NCI-H1092 treated with DMSO at 0.1 percent for 48 hours (cell line): ENCODE measurements at places on chromosomes 2 and 18.

GRCh38 chr18:54772056-54772455 is 56.2 kb upstream of the RAB27B start:
- DNase-seq: no peak

GRCh38 chr2:75497256-75497655 is 63.5 kb downstream of the EVA1A start:
- DNase-seq: no peak

- DNase-seq: no peak
These were observed 55.3 kb downstream of the HS1BP3 start for GRCh38 chr2:20595439-20596192.

DNA sequence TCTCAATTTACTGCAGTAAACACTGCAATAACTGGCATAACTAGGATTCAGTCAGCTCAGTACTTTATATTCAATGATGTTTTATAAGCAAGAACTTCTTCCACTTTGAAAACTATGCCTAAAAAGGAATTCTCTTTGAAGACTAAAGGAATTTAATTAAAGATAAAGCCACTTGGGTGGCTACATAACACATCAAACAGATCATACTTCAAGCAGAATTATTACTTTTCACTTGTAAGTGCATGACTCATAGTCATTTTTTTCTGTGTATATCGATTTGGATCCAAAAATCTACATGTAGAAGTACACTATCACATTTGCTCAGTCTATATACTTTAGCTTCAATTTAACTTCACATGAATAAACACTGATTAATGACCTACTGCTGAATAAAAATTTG is 4.0 kb downstream of the KANSL1L start:
- no peak for DNase-seq

DNA sequence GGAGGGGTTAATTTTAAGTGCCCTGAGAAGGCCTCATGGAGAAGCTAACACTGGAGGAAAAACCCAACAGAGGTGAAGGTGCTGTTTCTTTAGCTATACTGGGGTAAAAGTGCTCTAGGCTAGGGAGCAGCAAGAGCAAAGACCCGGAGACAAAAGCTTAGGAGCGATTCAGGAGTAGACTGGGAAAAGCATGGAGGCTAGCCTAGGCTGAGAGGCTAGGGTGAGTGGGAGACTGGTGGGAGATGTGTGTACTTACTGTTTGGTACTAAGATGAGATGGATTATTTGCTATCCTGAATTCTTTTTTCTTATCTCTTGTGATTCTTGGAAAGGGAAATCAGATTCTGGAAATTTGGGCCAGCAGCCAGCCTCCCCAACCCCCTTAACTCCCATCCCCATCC is 2.0 kb downstream of the GIGYF2 start:
- no peak for DNase-seq

DNA sequence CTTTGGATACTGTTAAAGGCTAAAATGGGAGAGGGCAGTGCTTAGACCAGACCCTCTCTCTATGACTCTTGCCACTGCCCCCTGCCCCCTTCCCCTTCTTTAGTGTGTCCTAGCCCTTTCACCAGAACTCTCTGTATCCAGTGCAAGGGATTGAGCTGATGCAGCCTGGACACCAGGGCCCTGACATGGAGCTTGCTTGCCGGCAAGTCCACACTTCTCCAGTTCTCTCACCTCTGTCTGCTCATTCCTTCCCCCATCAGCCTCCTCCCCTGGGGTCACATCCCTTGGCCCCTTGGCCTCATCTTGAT is 1.5 kb upstream of the WNT6 start:
- no peak for DNase-seq

DNA sequence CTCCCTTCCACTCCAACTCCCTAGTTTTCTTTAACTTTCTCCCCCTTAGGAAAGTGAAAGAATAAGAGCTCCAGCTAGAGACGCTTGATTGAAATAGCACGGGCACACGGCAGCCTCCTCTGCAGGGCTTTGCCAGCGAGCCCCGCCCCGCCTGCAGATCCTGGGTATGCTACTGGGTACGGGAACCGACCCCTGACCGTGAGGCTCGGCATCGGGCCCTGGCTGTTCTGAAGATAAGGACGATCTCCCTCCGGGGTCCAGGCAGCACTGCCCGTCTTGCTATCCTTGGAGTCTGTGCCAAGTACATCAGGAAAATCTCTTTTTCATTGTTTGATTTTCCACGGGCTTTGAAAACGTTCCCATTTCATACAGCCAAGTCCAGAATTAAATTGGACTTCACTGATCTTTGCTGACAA is 284.5 kb downstream of the MTX2 start:
- DNase-seq: peak; percentile 77

DNA sequence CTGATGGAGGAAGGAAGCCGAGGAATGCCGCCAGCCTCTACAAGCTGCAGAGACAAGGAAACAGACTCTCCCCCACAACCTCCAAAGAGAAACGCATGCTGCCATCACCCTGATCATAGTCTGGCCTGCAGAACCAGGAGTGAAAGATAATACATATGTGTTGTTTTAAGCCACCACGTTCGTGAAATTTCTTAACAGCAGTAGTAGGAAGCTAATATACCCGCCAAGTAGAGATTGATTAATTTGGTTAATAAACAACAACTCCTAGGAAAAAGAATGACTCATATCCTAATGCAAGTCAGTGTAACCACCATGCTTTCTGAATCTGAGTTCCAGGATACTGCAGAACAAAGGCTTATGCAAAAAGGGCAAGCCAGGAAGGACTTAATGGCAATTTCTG is 36.6 kb downstream of the LONRF2 start:
- no peak for DNase-seq

DNA sequence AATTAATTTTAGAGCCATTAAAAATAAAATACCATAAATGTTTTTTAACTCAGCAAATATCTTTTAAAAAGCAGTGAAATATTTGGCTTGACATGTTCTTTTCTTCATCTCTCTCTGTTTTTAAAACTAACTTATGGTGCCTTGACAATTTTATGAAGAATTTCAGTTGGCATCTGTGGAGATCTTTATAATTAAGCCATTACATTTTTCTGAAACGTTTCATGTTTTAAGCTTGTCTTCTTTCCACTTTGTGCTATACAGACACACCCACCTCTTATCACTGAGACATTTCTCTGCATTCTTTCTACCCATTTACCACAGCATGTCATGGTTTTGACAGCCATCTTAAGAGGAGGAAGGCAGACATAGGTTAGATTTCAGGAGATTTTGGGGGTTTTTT is 915.1 kb upstream of the FSHR start:
- no peak for DNase-seq

DNA sequence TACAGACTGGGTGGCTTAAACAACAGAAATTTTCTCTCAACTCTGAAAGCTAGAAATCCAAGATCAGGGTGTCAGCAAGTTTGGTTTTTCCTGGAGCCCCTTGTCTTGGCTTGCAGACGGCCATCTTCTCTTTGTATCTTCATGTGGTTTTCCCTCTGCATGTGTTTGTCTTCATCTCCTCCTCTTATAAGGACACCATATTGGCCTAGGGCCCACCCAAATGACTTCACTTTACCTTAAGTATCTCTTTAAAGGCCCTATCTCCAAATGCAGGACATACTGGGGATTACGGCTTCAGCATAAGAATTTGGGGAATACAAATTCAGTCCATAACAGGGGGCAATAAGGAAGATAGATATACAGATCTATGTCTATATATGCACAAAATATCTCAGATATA is 187.9 kb downstream of the MTCL1 start:
- DNase-seq: no peak

DNA sequence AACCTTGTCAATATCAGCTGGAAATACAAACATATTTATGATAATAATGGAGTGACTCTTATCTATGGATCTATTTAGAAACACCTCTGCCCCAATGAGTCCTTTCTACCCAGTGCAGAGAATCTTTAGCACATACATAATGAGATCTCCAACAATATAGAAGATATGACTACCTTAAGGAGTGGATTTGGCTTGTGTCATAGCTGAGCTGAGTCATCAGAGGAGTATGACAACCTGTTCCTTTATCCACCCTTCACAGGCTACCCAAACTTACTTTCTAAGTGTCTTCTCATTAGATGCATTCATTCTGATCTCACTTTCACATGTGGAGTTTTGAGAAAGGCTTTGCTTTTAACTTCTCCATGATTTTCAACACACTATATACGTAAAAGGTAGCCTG is 1218.9 kb downstream of the DSC3 start:
- DNase-seq: no peak

DNA sequence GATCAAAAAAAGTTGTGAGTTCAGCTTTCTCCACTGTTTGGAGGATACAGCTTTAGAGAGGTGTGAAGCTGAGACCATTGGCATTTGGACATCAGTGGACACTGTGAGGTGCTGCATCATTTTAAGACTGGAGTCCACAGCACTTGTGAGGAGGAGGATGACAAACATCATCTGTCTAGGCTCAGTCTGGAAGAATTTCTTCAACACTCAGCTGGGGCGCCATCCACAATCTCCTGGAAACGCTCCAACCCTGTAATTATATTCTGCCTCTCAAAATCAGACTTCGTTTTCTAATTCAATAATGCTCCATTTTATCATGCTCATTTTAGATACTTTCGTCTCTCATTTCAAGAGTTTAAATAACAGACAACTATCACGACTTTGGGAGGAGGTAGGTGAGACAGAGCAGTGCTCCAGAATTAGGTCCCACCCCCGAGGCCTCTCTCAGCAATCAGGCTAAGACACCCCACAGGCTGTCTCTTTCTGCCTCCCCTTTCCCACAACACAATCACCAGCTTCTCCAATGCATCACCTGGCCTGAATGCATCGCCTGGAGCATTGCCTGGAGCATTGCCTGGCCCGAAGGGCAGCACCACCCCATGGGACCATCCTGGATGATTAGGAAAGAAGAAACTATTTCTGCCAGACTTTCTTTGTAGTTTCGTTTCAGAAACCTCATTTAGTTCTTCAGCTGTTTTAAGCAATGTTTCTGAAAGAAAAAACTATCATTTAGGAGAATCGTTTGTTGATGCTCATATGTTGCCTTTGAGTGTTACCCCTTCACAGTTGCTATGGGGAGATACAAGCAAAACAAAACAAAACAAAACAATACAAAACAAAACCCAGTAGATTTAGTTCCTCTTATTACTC is 37.0 kb upstream of the DPP10 start:
- no peak for DNase-seq

- no peak for DNase-seq
These were observed 30.6 kb upstream of the SPOPL start for GRCh38 chr2:138470941-138471340.

GRCh38 chr2:202786842-202787241 is 84.7 kb downstream of the ICA1L start:
- DNase-seq: no peak

- DNase-seq: peak; percentile 88
These were observed 288.8 kb upstream of the PIK3C3 start for GRCh38 chr18:41666231-41666630.

- DNase-seq: no peak
These were observed 1583.7 kb upstream of the CELF4 start for GRCh38 chr18:39149211-39149806.

DNA sequence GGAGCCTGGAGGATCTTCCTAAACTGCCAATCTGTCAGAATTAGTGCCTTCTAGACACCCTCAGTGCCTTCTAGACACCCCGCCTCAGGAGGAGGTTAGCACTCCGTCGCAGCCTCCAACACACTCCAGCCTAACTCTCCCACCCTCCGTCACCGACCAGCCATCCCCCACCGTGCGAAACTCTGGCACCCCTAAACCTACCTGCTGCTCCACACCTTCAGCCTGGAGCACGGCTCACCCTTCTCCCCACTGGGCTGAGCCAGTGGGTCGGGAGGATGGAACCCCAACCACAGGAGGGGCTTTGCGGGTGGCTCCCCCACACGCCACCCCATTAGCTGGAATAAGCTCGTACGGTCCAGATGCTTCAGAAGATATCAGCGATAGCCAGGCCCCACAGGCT is 468.9 kb upstream of the HS6ST1 start:
- DNase-seq: no peak

DNA sequence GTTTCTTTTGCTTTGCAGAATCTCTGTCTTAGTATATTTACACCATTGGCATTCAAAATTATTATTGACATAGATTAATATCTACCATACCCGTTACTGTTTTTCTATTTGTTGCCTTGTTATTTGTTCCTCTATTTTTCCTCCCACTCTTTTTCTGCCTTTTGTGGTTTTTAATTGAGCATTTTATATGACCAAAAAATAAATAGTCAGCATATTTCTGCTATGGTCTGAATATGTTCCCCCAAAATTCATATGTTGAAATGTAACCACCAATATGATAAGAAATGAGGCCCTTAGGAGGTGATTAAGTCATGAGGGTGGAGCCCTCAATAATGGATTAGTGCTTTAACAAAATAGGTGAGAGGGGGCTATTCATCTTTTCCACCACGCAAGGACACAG is 35.3 kb downstream of the ADRA2B start:
- no peak for DNase-seq

DNA sequence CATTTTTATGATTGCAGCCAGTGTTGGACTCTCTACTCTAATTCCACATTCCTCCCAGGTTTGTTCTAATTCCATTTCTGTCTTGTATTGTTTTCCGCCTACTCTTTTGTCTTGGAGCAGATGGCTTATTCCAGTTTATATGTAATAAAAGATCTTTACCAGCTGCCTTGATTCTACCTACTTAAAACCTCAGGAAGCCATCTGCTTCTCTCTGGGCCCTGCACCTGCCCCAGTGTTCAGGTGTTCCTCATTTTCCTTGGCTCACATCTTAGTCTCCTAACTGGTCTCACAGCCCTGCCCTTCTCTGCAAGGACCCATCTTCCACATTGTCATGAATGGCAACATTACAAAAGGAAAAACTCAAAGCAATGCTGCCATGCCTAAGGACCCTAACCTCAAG is 21.0 kb upstream of the IL37 start:
- no peak for DNase-seq

DNA sequence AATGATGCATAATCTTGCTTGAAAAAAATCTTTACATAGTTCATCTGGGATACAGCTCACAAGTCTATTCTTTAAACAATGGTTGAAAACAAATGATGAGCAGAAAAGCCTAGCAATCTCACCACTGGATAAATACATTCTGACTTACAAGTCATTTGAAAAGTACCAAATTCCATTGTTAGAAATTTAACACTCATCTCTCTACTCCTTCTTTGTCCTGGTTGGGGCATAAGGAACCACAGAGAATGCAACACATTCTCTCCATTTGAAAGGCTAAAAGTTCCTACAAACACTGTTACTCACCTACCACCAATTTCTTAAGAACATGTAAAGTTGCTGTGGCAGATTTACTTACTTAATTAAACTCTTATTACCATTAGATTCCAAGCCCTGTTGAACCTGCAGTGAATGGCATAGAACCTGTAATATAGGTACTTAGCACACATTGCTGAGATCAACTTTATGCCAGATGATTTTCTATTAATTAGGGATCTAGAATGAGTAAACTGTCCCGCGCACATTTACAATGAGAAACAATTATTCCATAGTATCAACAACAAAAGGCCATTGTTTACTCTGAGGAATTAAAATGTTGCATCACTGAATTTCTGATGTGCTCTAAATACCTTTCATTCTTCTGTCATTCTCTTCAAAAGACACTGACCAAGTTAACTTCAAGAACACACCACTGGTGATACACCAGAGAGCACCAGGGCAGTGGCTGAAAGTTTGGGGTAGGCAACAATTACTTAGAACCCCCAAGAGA is 69.6 kb downstream of the CABYR start:
- DNase-seq: no peak
